ENCODE measurements at places on chromosomes 1 and 21.

DNA sequence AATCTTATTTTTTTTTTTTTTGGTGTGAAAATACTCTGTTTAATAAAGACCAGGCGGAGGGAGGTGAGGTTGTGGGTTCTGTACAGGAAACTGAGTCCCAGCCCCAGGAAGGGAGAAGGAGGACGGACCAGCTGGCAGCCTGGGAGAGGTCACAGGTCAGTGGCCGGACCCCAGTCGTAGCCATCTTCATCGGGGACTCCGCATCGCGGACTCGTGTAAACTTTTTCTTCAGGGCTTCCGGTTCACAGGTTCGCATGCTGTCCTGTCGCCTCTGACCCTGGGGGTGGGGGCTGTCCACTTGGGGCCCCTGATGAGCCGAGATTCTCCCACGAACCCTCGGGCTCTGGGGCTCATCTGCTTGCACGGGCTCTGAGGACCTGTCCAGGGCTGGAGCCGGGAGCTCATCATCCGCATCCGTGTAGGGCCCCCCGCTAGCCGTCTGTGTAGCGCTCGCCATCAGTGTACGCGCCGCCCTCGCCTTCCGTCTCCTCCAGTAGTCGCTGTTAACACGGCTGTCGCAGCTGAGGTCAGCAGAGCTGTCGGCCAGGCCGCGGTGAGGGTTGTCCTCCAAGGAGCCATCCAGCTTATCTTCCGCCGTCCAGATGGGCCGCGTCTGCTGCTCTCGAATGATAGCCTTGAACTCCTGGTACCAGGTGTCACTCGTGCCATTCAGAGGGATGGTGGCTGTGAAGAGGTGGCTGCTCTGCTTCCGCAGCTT, 975.7 kb upstream of the PRMT6 start:
- no peak for DNase-seq

DNA sequence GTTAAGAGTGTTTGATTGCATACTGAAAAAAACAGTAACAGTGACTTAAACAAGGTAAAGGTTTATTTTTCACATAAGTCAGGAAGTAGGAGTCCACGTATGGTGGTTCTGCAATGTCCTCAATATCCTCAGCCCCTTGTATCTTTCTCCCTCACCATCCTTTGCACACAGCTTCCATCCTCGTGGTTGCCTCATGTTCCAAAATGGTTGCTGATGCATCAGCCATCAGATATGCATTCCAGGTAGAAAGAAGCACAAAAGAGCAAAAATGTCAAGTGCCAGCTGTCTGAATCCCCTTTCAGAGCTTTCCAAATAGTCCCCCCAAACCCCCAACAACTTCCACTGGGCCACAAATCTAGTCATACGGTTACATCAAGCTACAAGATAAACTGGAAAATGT, 138.1 kb downstream of the SYF2 start:
- DNase-seq: no peak

DNA sequence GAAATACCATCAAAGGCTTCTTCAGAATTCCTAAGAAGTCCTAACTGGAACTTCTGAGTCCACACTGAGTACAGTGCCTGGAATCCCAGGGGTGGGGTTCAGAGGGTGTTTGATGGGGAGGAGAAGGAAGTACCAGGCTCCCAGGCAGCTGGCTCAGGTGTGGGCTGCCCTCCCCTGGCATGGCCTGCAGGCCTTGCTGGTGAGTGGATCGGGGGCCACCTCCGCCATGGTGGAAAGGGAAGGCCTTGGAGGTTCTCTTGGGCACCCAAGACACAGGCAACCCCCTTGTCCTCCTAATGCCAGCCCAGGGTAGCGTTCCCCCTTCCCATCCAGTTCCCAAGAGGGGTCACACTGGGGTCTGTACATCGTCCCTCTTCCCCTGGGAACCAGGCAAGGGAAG, 26.8 kb upstream of the TNFRSF1B start:
- no peak for DNase-seq

- DNase-seq: no peak
Observed at GRCh38 chr1:58844176-58844575, 60.3 kb upstream of the JUN start.

DNA sequence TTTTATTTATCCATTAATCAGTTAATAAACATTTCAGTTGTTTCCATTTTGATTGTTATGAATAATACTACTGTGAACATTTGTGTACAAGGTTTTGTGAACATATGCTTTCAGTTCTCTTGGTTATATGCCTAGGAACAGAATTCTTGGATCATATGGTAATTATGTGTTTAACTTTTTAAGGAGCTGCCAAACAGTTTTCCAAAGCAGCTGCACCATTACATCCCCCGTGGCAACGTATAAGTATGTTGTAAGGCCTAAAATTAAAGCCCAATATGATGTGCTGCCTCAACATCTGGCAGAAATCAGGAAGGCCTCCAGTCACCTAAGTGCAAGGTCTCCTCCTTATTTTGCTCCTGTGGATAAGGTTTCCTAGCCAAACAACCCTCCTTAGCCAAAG, 235.6 kb upstream of the CACYBP start:
- no peak for DNase-seq

GRCh38 chr1:56666112-56666608, 21.0 kb downstream of the PRKAA2 start:
- no peak for DNase-seq

DNA sequence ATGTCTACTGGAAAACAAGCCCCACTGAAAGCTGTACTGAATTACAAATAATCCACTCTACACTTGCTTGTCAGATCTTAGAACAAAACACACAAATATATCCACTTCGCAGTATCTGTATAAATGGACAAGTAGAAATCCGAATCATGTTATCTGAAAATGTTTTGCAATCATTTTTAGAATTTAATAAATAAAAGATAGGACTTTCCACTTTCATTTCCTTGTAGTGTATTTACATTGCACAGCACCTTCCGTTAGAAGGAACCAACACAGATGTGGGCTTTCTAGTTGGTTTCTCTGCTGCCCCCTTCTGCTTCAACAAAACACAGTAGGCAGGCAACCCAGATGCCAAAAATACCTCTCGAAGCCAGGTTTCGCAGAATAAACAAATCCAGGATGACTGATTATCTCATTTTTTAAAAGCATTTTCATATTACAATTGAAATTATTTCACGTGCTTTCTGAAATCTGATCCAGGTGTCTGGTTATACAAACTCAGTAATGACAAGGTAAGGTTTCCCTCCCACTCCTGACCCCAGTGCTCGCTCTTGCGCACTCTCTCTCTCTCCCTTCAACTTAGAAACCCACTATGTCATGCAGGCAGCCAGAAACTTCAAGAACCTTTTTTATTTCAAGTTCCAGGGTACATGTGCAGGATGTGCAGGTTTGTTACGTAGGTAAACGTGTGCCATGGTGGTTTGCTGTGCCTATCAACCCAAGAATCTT, 389.9 kb downstream of the SMYD3 start:
- DNase-seq: no peak

- no peak for DNase-seq
Observed at GRCh38 chr1:201054091-201054543, 30.6 kb upstream of the KIF21B start.

DNA sequence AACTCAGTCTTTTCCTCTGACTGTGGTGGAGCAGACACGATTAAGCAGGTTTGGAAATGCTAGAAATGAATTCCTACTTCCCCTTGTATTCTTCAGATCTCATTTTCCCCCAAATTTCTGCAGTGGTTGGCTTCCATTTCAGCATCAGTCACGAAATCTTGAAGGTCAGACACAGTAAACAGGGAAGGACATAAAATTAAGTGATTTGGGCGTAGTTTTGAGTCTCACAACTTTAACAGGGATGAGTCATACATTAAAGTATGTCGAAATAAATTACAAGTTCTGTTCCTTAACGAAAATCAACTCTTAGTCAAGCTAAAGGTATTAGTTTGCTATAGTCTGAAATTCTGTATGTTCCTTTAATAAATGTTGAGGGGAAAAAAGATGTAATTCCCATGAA, 61.1 kb downstream of the HNRNPR start:
- DNase-seq: no peak

GRCh38 chr1:218811497-218811896, 362.2 kb upstream of the LYPLAL1 start:
- DNase-seq: no peak

DNA sequence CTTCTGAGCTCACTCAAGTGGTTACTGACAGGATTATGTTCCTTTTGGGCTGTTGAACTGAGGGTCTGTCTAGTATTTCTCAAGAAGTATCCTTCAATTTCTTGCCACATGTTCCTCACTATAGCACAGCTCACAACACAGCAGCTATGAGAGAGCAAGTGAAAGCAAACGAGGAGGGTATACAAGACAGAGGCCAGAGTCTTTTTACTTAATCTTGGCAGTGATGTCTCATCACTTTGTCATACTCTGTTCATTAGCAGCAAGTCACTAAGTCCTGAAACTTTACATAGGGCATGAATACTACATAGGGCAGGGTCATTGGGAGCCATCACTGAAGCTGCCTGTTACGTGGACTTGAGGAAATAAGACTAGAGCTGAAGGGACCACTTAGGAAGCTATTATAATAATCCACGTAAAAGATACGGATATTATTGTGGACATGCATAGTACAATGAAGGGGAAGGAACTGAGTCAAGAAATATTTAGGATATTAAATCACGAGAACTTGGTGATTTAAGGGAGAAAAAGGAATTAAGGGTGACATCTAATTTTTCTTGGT, 63.7 kb downstream of the SLC30A7 start:
- DNase-seq: no peak

DNA sequence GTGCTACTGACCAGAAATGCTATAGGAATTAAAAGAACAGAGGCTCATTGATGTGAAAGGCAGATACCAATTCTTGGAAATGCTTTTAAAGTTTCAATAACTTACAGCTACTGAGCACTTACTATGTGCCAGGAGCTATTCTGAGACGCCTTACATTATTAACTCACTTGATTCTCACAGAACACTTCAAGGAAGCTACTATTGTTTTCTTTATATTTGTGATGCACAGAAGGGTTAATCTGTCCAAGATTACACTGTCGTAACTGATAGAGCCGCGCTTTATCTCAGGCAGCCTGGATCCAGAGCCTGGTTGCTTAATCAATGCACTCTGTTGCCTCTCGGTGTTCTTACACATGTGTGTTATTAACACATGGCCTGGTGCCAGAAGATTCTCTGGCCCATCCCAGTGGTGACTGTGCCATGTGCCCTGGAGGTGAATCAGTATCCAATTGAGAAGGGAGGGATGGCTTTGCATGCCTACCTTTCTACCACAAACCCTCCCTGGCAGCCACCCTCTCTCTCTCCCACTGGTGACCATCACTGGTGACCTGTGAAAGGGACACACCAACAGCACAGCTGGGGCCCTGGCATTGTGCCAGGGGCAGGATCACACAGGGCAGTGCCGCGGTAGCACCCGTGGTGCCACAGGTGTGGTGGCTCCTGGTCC, 8.8 kb downstream of the FMO1 start:
- DNase-seq: no peak

GRCh38 chr1:15156807-15157380, 3.3 kb downstream of the TMEM51 start:
- DNase-seq: no peak

- DNase-seq: no peak
Observed at GRCh38 chr1:118650107-118650807, 337.9 kb downstream of the TBX15 start.

GRCh38 chr21:45853703-45854342, 127.7 kb upstream of the COL6A1 start:
- DNase-seq: peak; percentile 36

GRCh38 chr1:235932090-235932510, 65.4 kb upstream of the LYST start:
- no peak for DNase-seq

Data from left forelimb (tissue), 1 donor.